ENCODE measurements at places on chromosomes 11 and 22.
A peak's percentile ranks its signal among the peaks of the same experiment; 100 is the strongest.

GRCh38 chr22:26722159-26722558, 64.8 kb downstream of the MIAT start:
- no peak for DNase-seq

GRCh38 chr11:77558380-77558779, 31.4 kb upstream of the AQP11 start:
- DNase-seq: no peak

DNA sequence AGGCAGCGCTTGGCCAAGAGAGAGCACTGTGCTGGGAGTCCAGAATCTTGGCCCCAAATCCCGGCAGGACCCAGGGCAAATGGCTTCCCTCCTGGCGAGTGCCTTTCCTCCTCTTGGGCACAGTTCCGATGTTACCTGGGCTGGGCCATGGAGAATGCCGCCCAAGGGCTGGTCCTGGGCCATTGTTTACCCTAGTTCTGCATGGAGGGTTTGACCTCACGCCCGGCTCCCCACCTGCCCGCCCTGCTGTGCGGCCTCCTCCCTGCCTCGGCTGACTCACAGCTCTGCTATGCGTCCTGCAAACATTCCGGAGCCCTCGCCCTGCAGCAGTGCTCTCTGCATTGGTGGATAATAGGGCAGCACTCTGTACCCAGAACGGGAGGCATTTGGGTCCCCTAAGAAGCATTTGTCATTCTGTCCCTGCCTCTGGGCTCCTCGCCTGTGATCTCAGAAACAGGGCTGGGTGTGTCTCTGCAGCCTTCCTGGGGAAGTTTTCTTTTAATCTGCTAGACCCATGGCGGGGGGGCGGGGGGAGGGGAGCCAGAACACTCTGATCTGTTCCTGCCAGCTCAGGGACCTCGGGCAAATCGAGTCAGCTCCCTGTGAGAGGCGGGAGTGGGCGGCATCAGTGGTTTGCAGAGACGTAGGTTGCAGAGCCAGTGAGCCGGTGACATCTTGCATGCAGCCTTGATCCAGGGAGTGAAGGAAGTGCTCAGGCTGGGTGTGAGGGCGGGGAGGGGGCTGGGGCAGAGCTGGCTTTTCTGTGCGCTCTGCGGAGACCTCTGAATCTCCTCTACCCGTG, 32.9 kb upstream of the SMIM38 start:
- peak; percentile 61 for DNase-seq

DNA sequence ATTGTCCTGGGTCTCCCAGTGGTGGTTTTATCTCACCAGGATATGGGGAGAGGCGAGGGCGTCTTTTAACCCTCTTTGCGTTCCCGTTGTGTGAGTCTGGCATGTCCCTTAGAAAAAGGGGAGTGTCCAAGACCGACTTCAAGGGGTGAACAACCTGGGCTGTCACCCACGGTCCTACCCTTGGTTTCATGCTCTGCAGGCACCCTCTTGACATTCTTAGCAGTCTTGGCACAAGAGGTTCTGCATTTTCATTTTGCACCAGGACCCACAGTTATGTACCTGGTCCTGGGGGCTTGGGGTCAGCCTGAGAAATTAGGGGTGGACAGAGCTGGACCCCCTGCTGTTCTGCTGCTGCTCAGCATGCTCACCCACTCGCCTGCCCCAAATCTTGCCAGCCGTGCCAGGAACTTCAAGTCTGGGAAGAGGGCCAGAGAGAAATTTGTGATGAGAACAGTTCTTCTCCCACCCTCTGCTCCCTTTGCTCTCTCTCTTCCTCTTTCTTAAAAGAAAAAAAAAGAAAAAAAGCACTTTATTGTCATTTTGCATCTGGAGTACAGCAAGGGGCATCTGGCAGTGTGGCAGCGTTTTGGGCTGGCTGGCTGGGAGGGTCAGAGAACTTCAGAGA, 471.2 kb downstream of the MIAT start:
- DNase-seq: no peak

DNA sequence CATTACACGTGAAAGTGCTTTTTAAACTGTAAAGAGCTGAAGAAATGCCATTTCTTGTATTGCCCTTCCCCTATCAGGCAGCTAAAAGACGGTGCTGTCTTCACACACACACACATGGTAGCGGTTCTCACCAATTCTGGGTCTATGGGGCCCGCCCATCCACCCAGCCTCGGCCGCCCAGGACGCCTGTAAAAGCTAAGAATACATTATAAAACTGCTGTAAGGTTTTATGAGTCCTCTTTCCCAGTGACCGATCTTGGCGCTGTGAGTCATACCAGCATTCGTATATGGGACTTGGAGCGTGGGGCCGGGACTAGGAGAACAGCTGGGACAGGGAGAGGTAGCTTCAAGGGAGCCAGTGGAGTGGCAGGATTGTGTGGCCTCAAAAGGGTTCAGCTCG, 149.7 kb upstream of the CADM1 start:
- no peak for DNase-seq

DNA sequence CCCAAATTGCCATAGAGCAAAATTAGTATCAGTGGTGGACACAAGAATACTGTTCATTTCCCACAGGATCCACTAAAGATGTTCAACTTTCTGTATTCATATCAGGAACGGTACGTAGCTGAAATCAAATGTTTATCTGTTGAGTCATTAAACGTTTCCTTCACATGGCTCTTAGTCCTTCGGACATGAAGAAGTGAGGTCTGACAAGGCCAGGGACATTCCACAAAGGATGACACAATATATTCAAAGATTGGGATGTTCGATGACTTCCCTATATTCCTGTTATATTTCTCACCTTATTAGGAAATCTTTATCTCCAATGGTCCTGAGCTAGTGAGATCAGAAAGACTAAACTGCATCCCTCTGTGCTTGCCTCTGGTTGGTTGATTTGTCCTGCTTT, 129.0 kb downstream of the ETS1 start:
- DNase-seq: no peak

GRCh38 chr11:45092901-45093760, 53.3 kb upstream of the PRDM11 start:
- peak; percentile 74 for DNase-seq

- no peak for DNase-seq
Measured at GRCh38 chr11:75589933-75590332, 27.9 kb downstream of the SERPINH1 start.

- no peak for DNase-seq
Measured at GRCh38 chr11:46106530-46107407, 14.5 kb downstream of the PHF21A start.

DNA sequence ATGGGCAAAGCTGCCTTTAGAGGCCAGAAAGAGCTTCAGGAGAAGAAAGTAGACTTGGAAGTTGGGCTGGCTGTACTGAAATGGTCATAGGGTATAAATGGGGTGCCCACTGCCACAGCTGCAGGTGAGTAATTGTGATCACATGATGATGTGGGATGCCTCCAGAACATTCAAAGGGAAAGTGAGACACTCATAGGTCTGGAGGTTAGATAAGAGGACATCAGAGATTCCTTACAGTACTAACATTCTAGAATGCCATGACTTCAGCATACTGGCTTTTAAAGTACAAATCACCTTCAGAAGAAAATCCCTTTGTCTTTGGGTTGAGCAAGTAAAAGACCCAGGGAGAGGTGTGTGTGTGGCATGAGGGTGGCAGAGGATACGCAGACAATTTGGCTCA, 419.2 kb downstream of the TENM4 start:
- DNase-seq: no peak

DNA sequence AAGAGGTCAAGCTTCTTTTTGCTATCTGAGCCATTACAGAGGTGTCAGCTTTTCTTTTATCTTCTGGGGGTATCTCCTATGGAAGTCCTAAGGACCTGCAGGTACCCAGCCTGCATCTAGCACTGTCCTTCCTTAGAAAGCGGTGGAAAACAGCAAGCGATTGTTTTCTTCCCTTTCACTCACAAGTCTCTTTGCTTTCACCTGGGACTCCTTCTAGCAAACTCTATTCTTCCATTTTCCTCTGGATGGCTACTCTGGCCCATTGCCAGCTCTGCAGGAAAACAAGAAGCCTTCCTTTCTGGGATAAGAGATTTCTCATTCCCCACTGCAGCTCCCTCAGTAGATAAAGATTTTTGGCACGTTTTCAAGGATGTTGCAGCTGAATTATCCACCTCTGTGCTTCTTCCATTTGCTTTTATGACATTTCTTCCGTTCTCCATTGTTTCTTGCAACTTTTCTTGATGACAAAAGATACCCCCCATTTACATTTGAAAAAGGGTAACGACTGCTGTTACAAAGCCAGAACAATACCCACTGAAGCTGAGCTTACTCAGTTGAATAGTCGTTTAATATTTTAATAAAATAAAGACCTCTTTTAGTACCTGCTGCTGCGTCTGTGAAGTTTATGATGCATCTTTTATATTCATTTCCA, 40.2 kb upstream of the BDNF start:
- no peak for DNase-seq
